Adrenal gland (tissue), 19 donors: ENCODE measurements at places on chromosomes 5 and 9. TPM values are rescaled to one million over a fixed set of nuclear protein-coding genes. Genes with fewer than 3 reads are reported as not detected.
A peak's percentile ranks its signal among the peaks of the same experiment; 100 is the strongest.

PPP3R2 gene
- polyA plus RNA-seq = not detected

CD274 gene
- 0.98 TPM for polyA plus RNA-seq

C5orf58 gene
- not detected for polyA plus RNA-seq

FOXB2 gene
- not detected for polyA plus RNA-seq

PCDHGC4 gene
- 0.53 TPM for polyA plus RNA-seq

PTPN3 gene
- 3.1 TPM for polyA plus RNA-seq

PCDHB12 gene
- polyA plus RNA-seq = 0.40 TPM

GRCh38 chr9:123343443-123344191, 12.4 kb upstream of the CRB2 start:
- no peak for DNase-seq

- no peak for DNase-seq
These were observed 381.4 kb downstream of the GADD45G start for GRCh38 chr9:89986190-89986589.

DNA sequence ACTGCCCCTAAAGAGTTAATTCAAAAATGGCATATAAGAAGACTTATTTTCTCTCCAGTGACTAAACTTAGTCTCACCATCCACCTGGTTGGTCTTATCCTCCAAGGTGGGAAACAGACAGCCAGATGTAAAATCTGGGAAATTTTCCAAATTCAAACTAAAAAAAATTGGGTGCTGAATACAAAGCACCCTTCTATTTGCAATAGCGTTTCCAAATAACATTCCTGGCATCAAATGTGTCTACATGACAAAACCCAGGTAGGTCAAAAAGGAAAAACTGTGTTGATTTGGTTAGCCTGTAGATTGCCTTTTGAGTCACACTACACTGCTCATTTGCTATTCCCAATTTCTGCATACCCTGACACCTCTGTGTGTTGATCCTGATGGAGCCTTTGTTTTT, 252.2 kb downstream of the NR2F1-AS1 start:
- no peak for DNase-seq

GRCh38 chr5:172833372-172833685, 722 bp upstream of the ERGIC1 start:
- DNase-seq = no peak

- peak; percentile 49 for DNase-seq
These were observed 58.8 kb upstream of the ANGPTL2 start for GRCh38 chr9:127181315-127181580.

DNA sequence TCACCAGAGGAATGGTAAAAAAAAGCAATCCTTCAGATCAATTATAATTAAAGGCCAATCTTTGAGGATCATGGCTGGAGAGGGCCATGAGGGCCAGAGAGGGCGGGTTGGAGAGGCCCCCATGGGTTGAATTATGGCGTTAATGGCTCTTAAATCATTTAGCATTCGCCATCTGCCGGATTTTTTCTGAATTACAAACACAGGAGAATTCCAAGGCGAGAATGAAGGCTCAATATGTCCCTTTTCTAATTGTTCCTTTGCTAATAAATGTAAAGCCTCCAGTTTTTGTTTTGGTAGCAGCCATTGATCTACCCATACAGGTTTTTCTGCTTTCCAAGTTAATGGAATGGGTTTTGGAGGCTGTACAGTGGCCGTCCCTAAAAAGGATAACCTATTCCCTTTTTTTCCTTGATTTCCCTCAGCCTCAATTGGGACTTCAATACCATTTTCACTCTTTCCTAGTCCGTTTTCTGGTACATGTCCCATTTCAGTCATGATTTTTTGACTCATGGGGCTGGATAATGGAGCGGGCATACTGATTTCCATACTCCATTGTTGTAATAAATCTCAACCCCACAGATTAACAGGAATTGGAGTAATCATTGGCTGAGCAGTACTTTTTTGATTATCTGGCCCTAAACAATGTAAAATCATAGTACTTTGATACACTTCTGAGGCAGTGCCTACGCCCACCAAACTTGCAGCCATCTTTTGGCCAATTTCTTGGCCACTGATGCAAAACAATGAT, 6.7 kb upstream of the TMEM141 start:
- DNase-seq = no peak

GRCh38 chr5:179680014-179680779, 637 bp downstream of the CBY3 start:
- DNase-seq = no peak

DNA sequence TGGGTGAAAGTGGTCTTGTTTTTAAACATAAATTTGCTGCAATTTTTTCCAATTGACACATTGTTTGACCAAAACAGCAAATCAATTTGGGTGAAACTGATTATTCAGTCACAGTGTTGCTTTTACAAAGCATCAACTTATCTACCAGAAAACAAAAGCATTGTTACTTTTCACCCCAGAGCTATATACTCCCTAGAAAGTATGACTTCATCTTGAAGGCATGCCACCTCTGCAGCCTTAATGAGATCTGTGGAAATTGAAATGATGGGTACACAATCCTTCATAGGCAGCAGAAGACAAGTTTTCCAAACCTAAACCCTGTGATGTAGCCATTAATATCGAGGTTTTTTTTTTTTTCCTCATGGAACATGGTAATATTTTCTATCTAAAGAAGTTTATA, 615.9 kb downstream of the CHSY3 start:
- DNase-seq = no peak

- no peak for DNase-seq
These were observed 65.3 kb downstream of the MARCHF3 start for GRCh38 chr5:126965061-126965475.

GRCh38 chr5:60842871-60843385, 1.1 kb downstream of the ELOVL7 start:
- DNase-seq = no peak

DNA sequence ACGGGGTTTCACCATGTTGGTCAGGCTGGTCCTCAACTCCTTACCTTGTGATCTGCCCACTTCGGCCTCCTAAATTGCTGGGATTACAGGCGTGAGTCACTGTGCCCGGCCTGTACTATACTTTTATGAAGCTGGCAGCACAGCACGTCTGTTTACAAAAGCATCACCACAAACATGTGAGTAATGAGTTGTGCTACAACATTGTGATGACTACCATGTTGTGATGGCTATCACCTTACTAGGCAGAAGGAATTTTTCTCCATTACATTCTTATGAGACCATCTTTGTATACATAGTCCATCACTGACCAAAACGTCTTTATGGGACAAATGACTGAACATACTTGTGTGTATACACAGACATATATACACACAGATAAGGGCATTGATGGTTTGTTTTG, 1019.0 kb downstream of the CDH18 start:
- no peak for DNase-seq

DNA sequence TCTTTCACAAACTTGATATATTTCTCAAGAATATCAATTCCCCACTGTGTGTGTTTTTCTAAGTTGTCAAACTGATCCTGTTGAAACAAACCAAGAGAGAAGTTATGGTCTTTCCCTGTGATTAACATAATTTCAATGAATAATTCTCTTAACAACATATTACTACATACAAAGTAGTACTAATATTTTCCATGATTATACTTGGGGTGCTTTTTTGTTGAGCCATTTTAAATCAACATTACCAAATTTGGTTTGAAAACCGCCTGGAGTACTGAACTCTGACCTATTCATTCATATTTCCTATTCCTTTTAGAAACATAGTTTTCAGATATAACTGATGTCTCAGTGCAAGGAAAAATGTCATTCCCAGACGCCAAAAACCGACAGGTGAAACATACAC, 48.1 kb downstream of the FNBP1 start:
- DNase-seq = no peak

GRCh38 chr5:75756211-75756610, 39.0 kb upstream of the POC5 start:
- DNase-seq = no peak

GRCh38 chr5:165502893-165503691, 1997.7 kb downstream of the MAT2B start:
- no peak for DNase-seq
